ENCODE measurements at places on chromosomes 12 and 14.

- no peak for DNase-seq
Measured at GRCh38 chr12:29329411-29329810, 51.6 kb downstream of the ERGIC2 start.

- no peak for DNase-seq
Measured at GRCh38 chr14:90747909-90748308, 68.3 kb downstream of the TTC7B start.

GRCh38 chr14:53020193-53020932, 69.5 kb upstream of the FERMT2 start:
- no peak for DNase-seq

- DNase-seq: no peak
Measured at GRCh38 chr14:94663965-94664704, 51.9 kb downstream of the SERPINA3 start.

DNA sequence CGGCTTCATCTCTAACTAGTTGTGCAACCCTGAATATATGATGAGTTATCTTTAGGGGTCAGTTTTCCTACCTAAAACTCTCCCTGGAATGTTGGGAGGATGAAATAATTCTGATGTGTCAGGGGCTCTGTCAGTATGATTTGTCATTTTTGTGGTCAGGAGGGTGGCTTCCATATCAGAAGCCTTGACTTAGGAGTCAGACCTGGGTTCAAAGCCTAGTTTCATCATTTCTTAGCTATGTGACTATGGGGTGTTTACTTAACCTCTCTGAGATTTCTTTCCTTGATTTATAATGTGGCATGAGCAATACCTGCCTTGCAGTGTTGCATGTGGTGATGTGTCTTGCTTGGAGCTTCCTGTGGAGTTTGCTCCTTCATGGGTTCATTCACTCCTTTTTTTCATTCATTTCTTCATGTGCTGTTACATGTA, 146.8 kb downstream of the CHST11 start:
- DNase-seq: no peak

- DNase-seq: no peak
Measured at GRCh38 chr12:110199339-110200123, 75.4 kb downstream of the IFT81 start.

DNA sequence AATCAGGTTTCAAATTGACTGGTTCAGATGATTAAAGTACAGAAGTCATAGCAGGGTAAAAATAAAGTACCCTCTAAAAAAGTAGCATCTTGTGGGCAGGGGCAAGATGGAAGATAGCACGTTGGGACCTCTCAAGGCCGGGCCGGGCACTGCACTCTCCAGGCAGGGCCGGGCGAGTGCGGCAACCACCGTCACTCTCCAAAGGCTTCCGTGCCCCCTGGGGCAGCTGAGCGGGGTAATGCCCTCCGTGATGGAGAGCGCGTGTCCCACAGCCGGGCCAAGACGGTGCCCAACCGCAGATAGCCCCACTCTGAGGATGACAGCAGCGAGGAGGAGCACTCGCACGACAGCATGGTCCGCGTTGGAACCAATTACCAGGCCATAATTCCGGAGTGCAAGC, 8.6 kb upstream of the PLXNC1 start:
- DNase-seq: no peak

- DNase-seq: no peak
Measured at GRCh38 chr14:68162887-68163286, 343.3 kb downstream of the RAD51B start.

GRCh38 chr12:71420775-71421406, 18.7 kb upstream of the LGR5 start:
- DNase-seq: no peak

DNA sequence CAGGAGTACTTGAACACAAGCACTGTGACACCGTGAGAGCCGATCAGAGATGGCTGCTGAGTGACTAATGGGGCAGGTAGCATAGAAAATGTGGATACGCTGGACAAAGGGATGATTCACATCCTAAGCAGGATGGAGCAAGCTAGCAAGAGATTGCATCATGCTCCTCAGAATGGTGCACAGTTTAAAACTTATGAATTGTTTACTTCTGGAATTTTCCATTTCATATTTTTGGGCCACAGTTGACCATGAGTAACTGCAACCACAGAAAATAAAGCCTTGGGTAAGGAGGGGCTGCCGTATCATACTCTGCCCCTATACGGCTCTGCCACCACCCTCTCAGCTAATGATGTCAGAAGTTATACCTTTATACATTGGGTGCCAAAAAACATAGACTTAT, 23.3 kb upstream of the MARK3 start:
- DNase-seq: no peak

- peak; percentile 42 for DNase-seq
Measured at GRCh38 chr14:100285021-100285912, 21.0 kb downstream of the SLC25A29 start.

- no peak for DNase-seq
Measured at GRCh38 chr12:6742834-6743233, 10.1 kb downstream of the MLF2 start.

DNA sequence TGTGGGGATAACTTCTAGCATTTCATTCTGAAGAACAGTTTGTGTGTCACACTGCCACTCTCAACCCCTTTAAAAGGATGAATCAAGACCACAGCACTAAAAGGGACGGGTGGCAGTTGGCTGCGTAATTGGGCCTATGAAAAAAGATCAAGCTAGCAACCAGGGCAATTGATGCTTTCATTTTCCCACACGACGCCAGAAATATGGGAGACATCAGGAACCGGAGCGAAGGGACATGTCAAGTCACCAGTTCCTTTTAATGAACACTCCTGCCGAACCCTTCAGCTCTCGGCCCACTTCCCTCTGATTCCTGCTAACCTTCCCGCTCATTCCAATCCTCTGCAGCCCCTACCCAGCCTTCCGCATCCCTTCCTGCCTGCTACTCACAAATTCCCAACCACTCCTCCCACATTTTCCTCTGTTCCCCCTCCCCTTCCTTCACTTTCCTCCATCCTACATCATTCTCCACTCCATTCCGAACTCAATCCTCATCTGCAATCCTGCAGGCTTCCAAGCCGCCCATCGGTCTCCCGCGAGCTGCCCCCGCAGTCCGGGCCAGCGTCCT, 753 bp downstream of the CSRNP2 start:
- DNase-seq: peak; percentile 46

- DNase-seq: no peak
Measured at GRCh38 chr12:96189781-96190180, 4.4 kb upstream of the ELK3 start.

GRCh38 chr12:90216020-90216552, 507.4 kb upstream of the ATP2B1 start:
- no peak for DNase-seq

DNA sequence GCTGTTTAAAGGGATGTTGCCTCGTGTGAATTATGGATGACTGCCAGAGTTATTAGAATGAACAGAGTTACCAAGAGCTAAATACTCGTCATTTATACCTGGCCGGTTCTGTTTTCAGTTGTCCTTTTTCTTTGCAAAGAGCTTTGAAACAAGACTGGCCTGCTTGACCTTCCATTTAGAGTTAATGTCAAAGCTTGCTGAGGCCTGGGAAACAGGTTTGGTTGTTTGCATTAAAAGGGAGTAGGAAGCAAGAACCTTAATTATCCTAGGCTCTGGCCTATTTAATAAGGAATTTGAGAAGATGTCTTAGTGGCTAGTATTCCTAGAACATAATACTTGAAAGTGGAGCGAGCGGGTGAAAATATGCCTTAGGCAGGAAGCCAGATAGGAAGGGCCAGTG, 233.3 kb downstream of the CACNA1C start:
- DNase-seq: no peak

- no peak for DNase-seq
Measured at GRCh38 chr12:115222220-115222619, 538.2 kb upstream of the TBX3 start.

- no peak for DNase-seq
Measured at GRCh38 chr14:32358781-32359180, 29.7 kb downstream of the AKAP6 start.

GRCh38 chr12:3116106-3116844, 39.1 kb downstream of the TSPAN9 start:
- no peak for DNase-seq

GRCh38 chr12:110556705-110557104, 26.4 kb downstream of the PPTC7 start:
- DNase-seq: no peak

DNA sequence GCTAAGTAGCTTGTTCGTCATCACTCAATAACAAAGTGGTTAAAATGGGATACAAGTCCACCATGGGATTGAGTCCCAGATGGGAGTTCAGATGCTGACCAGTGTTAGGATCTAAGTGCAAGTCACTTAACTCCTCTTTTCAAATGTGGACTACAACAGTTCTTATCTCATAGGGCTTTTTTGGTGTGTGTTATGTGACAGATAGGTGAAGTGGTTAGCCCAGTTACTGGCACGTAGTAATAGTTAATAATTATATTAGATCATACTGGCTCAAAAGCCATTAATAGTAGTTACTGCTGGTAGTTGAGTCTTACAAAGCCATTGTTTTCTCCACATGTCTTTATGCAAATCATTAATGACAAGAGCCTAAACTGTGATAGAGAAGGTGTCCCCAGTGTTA, 73.2 kb downstream of the RCOR1 start:
- no peak for DNase-seq

GRCh38 chr12:82430541-82431145, 72.3 kb downstream of the METTL25 start:
- no peak for DNase-seq

DNA sequence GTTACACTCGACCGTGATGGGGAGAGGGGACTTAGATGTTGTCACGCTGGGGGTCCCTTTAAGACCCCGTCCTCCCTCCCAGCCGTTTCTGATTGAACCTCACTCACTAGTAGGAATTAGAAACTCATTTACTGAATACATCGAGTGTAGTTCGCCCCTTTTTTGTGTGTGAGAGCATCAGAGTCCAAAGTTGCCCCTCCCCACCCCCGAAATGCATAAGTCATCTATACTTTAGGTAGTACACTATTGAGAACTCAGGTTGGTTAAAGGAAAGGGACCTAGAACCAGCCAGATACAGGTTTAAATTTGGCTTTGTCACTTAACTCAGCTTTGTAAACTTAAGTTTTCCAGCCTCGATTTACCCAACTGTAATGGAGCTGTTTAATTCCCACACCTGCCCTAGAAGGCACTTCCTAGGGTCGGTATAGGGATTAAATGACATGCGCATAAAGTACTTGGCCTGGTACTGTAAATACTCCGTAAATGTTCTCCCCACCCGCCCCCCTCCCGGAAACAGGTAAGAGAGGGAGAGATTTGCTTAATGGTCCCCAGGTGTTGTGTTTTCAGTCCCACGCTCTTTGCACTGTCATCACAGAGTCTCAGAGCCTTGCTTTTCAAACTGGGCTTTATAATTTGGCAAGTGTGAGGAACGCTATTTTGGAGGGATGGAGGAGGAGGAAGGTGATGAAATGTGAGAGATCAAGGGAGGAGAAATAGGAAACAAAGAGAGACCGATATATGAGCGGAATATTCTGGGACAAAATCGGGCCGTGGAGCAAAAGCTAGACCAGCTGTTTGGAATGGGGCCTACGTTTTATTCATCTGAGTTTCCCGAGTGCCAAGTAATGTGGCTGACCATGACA, 897 bp downstream of the SUDS3 start:
- no peak for DNase-seq

DNA sequence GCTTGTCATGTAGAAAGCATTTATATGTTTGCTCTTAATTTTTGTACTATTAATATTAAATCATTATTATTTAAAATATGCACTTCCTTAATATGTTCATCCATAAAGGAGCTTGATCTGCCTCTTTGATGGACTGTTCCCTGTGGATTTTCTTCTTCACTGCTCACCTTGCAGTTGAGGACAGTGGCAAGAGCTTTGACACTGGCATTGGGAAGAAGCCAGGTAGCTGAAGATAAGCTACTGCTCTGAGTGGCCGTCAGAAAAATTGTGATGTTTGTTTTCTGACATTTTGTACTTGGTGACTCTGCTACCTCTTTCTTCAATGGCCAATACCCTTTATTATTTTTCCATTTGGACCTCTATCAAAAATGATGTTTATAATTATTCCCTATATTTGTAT, 349.4 kb upstream of the NOVA1 start:
- no peak for DNase-seq

- no peak for DNase-seq
Measured at GRCh38 chr12:41013881-41014642, 174.1 kb upstream of the PDZRN4 start.

DNA sequence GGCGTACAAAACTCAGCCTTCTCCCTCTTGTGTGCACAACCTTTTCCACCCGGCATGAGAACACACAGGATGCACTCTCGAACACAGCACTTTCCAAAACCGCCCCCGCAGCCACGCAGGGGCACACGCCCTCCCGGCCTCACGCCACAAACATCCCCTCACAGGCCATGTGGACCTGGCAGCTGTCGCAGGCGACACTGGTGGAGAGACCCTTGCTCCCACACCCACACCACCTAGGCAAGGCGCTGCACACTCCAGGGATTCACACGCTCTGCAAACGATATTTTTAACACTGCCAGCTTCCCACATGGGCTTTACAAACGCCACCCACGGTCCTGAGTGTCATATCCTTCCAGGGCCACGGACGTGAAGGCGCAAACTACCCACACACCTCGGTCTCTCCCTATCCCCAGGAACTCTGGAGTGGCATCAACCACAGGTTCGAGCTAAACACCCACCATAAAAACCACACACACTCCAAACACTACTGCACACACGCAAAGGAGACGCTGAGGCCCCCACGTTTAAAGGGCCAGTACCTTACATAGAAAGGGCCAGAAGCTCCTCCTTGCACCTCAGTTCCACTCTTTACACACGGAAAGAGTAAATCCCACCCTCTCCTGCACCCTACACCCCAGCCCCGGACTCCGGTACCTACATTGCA, 12.4 kb upstream of the ITGB7 start:
- DNase-seq: no peak

- no peak for DNase-seq
Measured at GRCh38 chr12:116244001-116244400, 33.5 kb downstream of the MED13L start.

DNA sequence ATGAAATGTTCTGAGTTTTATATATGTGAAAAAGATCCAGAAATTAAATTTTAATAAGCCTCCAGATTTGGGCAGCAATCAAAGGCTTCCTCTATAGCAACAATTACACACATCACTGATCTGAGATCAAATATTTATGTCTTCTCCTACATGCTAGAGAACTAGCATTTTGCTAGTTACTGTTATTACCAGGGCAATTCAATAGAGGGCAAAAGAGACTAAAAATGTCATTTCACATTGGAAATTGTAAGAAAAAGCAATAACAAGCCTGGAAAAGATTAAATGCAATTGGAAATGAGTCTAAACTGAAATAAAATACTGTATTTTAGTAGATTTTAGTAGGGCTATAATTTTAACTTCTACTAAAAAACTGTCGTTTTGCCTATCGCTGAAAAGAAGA, 32.6 kb upstream of the ANO6 start:
- no peak for DNase-seq

GRCh38 chr12:124915239-124916236, 1.1 kb upstream of the UBC start:
- no peak for DNase-seq

All from anterior cingulate cortex (tissue), 58 donors.